GM23338 (cell line): ENCODE measurements at places on chromosomes 6 and 20.
A peak's percentile ranks its signal among the peaks of the same experiment; 100 is the strongest.

DNA sequence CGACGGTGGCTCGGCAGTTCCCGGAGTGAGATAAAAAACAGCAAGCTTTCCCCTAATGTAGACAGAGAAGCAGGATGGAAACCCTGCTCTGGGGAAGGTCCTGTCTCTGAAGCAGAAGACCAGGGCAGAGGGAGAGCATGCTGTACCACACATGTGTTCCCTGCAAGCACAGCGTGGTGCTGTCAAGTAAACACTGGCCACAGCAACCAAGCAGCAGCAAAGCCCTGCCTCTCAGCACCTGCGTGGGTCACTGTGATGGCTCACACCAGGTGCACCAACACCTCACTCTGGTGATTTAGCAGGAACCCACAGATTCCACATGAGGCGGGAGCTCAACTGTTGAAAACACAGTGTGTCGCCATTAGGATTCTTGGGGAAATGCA lies 65.2 kb upstream of the TXNDC5 start:
- DNase-seq: no peak

- DNase-seq: peak; percentile 2
Measured at GRCh38 chr6:22928775-22929174, 359.4 kb downstream of the HDGFL1 start.

GRCh38 chr20:24708411-24709295 lies 239.2 kb downstream of the SYNDIG1 start:
- DNase-seq: no peak

GRCh38 chr6:164378330-164378729 lies 931.1 kb downstream of the C6orf118 start:
- DNase-seq: no peak

- no peak for DNase-seq
Measured at GRCh38 chr20:59664421-59664941, 60.1 kb downstream of the PHACTR3 start.

DNA sequence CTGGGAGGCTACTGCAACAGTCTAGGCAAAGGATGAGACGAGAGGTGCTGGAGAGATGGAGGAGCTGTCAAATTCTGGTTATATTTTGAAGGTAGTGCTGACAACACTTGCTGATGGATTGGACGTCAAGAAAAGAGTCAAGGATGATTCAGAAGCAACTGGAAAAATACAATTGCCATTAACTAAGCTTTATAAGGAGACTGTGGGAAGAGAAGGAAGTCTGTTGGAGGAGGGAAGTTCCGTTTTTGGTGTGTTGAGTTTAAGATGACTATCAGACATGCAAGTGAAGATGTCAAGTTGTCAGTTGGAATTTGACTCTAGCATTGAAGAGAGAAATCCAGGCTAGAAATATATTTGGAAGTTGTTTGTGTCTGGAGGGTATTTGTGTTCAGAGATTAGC lies 358.1 kb downstream of the RNGTT start:
- no peak for DNase-seq

DNA sequence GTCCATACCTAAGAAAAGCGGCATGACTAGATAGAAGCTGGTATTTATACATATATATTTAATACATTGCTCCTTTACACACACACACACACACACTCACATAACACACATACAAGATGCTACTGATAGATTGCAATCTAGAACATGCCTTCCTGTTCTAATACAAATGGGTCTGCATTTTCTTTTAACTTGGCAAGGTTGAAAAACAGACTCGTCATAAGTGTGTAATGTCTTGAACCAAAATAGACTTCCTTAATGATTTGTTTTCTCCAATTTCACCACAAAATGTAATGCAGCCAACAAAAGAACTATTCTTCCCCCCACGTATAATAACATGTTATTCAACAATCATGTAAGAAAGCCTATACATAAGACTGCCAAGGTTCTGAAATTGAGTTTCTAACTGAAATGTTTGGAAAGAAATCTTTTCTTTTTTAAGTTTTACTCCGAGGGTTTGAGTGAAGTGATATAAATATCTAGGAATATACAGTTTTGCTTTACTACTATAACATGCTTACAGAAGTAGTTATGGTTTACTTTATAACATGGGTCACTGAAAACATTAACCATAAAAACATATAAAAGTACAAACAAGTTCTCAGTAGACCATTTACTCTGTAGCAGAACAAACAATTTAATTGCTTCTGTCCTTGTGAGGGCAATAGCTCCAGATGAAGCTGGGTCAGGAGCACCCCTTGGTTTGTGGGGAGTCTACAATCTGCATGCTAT lies 207.5 kb downstream of the FOXC1 start:
- no peak for DNase-seq

- DNase-seq: no peak
Measured at GRCh38 chr6:15653581-15653980, 9.2 kb downstream of the DTNBP1 start.
